ENCODE measurements at places on chromosomes 2 and 18. TPM values are rescaled to one million over a fixed set of nuclear protein-coding genes. Genes with fewer than 3 reads are reported as not detected.

- no peak for DNase-seq
Measured at GRCh38 chr18:70376914-70377258, 88.0 kb downstream of the SOCS6 start.

The NT5C1B gene
- total RNA-seq = not detected

GRCh38 chr2:47076586-47077441 is 78.3 kb downstream of the STPG4 start:
- peak; percentile 14 for DNase-seq

The CPLX4 gene
- not detected for total RNA-seq

DNA sequence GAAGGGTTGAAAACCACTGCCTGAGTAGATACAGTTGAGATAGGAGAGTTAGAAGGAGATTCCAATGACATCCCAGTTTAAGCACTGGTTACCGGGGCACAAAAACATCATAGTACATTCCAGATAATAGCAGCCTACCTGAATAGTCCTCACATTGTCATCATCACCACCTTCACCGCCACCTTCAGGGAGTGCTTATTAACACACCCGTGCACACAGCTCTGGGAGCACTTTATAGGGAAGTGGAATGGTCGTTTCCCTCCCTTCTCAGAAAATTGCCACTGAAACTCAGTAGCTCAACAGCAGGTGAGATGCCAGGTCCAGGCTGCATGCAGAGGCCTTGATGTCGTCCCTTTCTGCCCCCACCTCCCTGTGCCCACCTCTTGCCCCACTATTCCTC is 8.2 kb downstream of the SERPINB7 start:
- no peak for DNase-seq

The GPR155 gene
- total RNA-seq = 5.8 TPM

GRCh38 chr2:10863837-10864236 is 47.9 kb upstream of the KCNF1 start:
- no peak for DNase-seq

The CHRND gene
- total RNA-seq = 2.4 TPM

DNA sequence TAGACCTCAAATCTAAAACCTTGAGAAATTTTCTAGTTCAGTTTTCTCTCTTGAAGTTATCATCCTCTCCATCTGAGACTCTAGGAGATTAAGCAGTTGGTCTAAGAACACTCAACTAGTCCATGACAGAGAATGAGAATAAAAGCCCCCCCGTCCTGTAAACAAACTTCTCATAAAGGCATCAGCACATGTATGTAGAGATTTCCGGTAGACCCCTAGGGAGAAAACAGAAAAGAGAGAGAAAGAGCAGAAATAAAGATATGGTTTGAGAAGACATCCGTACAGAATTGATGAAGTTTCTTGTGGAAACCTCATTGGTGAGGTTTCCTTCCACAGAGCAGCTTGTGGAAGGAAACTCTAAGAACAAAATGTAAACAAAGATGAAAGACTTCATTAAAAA is 3.2 kb upstream of the GPR155 start:
- DNase-seq = no peak

DNA sequence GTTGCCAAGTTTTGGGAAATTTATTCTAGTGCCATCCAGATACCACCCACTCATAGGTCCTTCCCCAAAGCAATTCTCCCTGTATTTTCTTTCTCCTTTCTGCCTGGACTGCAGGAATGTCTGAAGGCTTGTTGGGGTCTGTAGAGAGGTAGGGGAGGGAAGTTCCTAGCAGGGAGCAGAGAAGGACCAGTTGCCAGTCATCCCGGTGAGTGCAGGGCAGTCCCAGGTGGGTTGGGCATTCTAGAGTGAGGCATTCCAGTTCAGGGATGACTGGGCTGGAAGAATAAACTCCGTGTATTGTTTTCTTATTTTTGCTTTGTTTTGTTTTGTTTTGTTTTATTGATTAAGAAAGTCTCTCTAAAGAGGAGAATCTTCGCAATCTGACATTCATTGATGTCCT is 58.1 kb downstream of the SPATS2L start:
- no peak for DNase-seq

GRCh38 chr2:131041402-131042147 is 51.7 kb downstream of the FAM168B start:
- DNase-seq = no peak

GRCh38 chr2:64950226-64951160 is 38.7 kb upstream of the SLC1A4 start:
- no peak for DNase-seq

GRCh38 chr2:57711991-57712390 is 334.6 kb upstream of the VRK2 start:
- DNase-seq = no peak

DNA sequence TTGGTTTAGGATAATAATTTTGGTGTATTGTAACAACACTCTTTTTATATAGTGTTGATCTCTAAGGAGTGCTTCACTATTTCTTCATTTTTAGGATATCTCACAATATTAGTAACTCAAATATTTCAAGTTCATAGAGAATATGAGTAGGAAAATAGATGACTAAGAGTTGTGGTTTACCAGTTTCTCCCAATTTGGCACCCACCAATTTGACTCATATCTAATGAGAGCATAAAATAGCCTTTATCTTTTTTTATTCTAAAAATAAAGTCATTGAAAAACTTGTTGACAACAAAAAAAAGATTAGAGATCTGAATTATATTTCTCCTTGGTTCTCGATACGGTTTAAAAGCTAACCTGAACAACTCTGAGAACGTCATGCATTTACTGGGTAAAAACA is 204.0 kb downstream of the PARD3B start:
- no peak for DNase-seq

The FHOD3 gene
- total RNA-seq = 32.0 TPM

The MSTN gene
- total RNA-seq = 6.2 TPM

GRCh38 chr2:55771612-55772011 is 78.0 kb upstream of the PNPT1 start:
- DNase-seq = no peak

Measured in skin of body (tissue), 3 donors.